NCI-H187 (cell line): ENCODE measurements at places on chromosomes 1 and 21.

DNA sequence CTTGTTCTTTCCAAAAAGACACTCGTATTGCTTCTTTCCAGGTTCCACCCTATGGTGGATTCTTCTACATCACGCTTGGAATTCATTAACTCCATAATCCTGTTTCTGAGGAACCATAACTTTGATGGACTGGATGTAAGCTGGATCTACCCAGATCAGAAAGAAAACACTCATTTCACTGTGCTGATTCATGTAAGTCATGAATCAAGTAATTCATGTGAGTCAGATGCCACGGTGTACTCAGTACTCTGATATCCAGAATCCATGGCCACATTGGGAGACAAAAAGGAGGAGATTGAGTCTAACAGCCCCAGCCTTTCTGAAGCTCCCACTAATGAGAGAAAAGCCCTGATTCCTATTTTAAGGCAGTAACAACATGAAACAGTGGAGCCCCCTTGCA, 7.4 kb downstream of the CHI3L2 start:
- no peak for DNase-seq

DNA sequence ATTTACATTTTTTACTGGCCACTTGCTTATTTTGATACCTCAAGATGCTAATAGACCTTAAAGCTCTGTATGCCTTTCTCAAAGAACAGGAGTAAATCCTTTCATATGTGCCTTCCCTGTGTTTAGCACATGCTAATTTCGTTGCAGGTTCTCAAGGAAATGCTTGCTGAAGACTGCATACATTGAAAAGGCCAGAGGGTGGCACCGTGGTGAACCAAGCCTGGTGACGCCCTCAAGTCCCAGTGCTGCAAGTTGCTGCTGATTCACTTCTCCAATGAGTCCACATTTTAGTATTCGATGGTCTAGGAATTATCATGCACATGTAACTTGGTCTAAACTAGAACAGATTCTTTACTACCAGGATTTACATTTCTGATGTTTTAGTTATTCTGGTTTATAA, 94.1 kb downstream of the CLDN17 start:
- no peak for DNase-seq

DNA sequence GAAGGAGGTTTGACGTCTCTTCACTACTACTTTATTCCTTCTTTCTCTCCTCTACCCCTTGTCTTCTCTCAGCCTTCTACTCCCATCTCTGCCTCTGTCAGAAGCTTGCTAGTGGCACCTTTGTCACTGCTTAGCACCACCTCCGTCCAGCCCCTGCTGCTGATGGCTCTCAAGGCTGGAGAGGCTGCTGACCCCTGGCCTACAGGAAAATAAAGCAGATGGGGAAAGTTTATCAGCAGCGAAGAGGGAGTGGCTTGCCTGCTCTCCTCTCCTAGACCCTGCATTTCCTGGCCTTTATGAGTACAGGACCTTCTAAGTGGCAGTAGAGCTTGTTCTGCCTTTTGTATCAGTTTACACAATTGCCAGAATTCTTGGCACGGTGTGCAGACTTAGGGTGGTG, 27.0 kb downstream of the PROX1 start:
- DNase-seq = no peak

GRCh38 chr1:22750685-22751051, 40.0 kb downstream of the EPHB2 start:
- DNase-seq = no peak

- peak; percentile 23 for DNase-seq
Measured at GRCh38 chr1:36553591-36554322, 71.0 kb upstream of the CSF3R start.

DNA sequence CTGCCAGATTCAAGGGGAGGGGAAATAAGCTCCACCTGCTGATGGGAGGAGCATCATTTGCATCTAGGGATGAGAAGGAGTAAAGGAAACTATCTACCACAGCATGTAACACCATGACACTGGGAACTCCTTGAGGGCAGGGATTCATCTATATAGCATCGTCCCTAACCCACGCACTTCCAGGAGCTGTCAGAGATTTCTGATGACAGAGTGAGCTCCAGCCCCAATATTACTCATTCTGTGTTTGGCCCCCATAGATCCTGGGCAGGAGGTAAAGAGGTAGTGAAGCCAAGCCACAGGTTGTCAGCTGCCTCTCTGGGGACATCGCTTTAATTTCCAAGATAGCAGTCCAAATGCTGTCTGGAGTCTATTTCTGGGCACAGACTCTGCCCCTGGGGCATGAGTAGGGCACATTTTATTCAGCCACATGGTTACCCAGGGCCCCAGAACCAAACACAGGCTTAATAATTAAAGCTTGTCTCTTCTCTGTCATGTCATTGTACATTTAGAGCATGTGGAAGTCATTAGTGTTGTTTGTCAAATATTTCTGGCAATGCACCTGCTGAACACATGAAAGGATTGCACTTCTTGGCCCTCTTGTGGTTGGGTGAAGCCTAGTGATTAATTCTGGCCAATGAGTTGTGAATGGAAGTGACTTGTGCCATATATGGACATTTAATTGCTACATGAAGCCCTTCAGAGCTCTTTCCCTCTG, 105.9 kb upstream of the POU3F1 start:
- peak; percentile 63 for DNase-seq

DNA sequence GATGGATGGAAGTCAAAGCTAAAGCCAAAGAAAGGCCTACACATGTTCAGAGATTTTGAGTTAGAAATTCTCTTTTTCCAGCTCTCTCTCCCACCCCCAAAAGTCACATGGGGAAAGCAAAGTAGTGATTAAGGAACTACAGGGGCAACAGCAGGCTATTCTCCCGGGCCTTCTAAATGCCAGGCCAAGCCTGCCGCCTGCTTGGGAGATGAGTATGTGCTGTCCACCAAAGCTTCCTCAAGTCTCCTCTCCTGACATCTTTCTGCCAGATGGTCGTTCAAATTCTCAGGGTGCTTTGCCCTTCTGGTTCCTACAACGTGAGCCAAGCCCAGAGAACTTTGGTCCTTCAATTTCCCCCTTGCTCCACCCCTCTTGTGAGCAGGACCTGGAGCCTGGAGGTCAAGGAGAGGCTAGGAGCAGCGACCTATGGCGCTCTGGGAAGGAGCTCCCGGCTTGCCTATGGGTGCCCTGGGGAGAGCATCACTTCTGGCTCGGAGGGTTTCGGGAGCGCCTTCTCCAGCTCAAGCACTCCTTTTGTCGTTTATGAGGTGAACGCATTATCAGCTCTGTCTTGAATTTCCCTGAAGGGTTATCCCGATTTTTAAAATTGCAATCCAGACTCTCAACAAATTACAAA, 4.4 kb upstream of the PRRX1 start:
- DNase-seq = no peak

DNA sequence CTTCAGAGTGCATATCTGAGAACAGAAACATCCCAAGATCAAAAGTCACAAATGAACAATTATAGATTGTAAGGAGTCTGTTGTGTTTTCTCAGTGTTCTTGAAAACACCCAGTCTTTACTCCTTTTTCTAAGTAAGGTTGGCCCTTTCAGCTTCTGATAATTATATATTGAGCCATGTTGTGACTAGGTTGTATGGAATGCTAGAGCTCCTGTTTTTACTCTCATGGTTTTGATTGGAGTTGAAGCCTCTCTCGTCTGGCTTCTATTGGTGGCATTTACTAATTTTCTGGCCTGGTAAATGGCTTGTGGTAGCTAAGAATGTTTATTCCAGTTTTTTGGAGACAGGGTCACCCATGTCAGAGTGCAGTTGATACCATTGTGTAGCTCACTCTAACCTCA, 84.7 kb downstream of the NDUFS5 start:
- no peak for DNase-seq

DNA sequence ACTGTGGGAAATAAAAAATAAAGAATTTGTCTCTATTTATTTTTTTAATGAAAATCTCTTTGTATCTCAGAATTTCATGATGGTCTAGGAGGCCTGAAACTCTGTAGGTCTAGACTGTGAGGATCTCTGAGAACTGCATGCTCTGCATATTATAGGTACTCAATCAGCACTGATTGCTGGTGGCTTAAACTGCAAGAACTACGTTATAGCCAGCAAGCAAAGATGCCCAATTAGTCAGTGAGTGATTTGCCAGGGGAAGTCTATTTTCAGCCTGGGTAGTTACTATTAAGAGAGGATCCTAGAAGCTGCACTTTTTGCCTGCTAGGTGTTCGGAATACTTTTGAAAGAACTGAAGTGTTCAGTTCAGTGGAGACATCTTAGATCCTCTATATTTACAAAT, 87.4 kb downstream of the GPR52 start:
- DNase-seq = no peak

DNA sequence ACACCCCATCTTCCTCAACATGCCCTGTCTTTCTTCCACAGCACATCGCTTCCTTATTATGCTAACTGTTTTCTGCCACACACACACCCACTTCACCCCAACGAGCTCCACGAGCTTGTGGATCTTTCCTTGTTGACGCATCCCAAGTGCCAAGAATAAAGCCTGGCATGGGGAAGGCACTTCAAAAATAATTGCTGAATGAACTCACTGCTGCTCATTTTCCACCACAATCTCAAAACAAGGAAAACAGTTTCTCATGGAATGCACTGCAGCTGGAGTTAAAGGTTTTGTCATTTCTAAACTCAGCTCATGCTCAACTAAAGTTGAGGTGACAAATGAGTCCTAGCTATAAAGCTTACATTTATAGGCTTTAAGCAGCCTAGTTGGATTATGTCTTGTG, 86.0 kb downstream of the TIAM1 start:
- DNase-seq = no peak

GRCh38 chr1:193368302-193368701, 181.9 kb upstream of the B3GALT2 start:
- DNase-seq = no peak

GRCh38 chr1:206445116-206445515, 25.2 kb upstream of the IKBKE start:
- DNase-seq = no peak

DNA sequence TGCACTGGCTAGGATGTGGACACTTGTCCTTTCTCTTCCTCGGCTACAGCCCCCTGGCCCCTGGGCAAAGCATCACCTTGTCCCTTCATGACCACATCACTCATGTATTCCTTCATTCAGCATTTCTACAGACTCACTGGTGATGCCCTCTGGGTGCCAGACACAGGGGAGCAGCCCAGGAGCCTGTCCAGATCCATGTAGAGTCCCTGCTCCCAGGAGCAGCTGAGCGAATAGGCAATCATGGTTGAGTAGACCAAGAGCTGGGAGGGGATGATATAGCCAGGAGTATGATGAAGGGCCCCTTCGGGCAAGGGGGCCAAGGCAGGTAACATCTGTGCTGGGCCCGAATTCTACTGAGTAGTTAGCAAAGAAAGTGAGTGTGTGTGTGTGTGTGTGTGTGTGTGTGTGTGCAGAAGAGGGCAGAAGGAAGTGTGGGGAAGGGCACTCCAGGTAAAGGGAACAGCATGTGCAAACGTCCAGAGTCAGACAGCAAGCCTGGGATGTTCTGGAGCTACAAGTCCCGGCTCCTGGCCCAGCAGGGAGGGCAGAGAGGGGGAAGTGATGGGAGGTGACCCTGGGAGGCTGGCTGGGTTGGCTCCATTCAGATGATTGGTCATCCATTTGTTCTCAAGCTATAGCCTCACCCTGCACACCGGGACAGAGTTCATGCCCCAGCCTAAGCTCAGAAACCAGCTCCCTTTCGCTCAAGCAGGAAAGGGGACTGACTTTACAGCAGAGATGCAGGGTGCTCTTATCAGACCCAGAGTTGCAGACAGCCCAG, 21.0 kb upstream of the PIK3CD start:
- no peak for DNase-seq
